ENCODE measurements at places on chromosomes 6 and 20.

DNA sequence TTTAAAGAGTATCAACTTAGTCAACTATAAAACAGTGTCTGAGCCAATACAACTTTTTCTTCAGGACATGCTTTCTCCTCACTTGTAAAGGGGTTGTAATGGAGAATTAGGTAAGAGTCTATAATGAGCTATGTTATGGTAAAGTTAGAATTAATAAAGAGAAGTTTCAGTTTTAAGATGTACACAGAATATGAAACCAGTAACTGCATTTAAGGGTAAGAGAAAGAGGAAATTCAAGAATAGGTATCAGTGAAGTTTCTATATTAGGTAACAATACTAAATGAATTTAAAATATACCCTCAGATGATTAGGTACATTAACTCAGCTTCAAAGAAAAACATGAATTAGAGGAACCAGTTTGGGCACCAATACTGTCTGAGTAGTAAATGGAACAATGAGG, 1444.3 kb upstream of the ADGRB3 start:
- DNase-seq = no peak

DNA sequence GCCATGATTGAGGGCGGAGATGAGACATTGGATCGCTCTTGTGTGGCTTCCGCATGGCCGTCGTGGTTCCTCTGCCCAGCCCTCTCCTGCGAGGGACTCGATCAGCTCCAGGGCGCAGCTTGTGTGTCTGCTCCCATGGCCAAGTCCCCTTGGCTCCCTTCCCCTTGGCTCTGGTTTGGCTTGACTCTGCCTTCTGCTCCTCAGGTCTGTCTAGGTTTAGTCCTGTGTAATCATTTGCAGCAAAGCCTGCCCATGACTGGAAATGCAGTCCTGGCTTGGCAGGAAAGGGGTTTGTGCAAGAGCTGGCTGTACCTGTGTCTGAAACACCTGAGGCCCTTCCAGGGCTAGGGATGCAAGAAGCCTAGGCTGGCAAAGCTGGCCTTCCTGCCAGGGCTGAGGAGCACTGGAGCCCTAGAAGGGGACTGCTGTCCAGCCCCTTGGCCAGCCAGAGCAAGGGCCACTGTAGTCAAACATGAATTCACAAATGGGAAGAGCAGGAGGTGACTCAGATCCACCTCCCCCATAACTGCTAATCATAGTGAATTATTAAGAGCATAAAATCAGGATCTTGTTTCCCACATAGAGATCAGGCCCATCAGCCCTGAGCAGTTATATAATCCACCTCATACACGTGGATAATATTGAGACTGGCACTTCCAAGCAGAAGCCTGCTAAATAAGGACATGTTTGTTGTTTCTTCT, 196.8 kb downstream of the FARS2 start:
- DNase-seq = no peak

- no peak for DNase-seq
Measured at GRCh38 chr6:158038291-158039177, 56.9 kb downstream of the SYNJ2 start.

DNA sequence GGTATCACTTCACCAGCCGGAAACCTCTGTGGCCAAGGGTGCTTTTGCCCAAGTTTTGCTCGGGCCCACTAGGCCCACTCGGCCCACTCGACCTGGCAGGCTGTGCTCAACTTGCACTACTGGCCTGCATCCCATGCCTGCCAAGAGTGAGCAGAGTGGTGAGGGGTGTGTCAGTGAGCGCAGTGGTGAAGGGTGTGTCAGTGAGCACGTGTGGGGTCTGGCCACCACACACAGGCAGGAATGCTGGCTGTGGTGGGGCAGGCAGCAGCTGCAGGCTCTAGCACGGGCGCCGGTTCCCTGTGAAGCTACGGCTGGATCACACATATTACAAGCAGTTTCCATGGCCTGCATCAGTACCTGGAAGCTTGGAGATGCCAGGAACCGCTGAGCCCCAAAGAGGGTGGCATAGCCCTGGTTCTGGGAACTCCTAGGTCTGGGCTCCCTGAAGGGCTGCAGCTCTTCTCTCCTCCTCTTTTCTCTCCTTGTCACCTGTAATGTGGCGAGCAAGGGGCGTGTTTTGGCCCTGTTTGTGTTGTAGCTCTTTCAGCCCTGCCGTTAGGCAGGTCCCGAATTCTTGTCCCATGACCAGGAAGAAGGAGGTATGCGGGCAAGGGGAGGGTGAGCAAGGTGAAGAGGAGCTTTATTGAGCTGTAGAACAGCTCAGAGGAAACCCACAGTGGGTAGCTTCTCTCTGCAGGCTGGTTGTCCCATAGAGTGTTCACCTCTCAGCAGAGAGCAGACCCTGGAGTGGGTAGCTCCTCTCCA, 51.0 kb upstream of the CLDN20 start:
- no peak for DNase-seq

DNA sequence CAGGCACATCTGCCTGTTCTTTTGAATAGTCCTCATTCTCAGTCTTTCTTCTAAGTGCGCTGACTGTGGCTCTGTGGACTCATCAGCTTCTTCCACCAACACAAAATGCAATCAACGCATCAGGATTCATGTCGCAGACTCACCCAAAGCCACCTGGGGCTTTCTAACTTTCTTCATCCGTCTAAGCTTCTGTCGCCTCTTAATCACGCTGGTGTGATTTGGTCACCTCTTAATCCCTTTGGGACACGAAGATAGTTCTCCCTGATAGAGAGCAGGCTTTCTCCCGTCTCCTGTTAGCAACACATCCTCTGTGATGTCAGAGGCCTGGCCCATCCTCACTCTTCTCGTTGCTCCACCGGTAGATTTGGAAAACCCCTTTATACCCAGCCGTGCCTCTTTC, 78.0 kb upstream of the FOXQ1 start:
- DNase-seq = no peak

DNA sequence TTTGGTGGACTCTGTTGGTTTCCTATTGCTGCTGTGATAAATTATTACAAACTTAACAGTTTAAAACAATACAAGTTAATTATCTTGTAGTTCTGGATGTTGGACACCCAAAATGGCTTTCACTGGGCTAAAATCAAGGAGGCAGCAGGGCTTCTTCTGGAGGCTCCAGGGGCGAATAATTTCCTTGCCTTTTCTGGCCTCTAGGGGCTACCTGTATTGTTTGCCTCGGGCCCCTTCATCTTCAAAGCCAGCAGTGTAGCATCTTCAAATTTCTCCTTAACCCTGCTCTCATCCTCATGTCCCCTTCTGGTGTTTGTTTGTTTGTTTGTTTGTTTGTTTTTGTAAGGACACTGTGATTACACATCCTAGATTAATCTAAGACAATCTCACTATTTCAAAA, 60.5 kb upstream of the ANKEF1 start:
- DNase-seq = no peak

DNA sequence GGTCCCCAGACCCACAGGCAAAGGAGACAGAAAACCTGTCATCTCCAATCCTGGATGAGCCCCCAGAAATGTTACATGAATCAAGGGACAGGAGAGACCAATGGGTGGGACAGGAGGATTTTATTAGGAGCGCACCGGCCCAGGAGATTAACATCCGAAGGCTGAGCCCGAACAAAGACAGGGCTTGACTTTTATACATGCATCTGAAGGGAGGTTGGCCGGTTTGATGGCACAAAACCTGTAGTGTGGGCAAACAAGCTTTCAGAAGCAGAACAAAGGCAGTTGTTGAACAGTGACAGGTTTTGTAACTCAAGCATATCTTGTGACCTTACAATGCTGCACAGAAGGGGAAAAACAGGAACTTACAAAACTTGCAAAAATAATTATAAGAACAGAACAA, 83.9 kb upstream of the GPR6 start:
- DNase-seq = no peak

DNA sequence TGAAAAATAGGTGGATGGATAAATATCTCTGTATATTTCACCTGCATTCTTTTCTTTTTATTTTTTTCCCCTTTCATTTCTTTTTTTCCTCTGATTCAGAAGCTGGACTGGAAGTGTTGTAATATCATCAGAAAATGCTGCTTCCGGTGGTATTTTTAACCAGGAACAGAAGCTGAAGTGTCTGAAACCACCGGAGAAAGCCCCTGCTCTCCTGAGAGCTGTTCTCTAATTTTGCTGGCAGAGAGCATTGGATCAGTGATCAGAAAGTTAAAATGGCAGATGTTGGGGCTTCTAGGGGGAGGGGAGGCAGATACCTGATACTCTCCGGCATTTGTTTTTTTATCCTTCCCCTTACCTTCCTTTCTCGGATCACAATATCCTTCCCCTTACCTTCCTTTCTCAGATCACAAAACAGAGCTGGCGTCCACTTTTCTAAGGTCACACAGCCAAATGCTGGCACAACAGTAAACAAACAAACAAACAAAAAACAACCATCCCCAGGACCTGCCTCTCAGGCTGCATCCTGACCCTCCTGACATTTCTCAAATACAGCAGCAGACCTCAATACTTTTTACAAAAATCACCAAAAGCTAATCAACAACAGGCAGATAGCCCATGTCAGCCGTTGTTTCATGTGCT, 143.2 kb upstream of the ZNF217 start:
- DNase-seq = no peak

DNA sequence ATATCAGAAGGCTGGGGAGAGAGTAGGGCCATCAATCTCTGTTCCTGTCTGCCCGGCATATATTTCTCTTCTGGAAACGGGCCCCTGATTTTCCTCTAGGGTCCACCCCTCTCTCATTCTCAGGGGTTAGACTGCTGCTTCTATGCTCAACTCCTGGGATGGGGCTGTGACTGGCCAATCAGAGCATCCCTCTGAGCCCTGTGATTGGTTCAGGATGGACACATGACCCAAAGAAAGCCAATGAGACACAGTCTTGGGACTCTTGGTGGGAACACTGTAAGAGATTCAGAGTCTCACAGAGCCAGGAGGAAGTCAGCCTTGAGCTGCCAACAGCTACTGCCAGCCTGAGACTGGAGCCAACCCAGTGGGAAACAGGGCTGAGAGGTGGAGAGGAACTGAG, 31.0 kb upstream of the KCNB1 start:
- DNase-seq = no peak

DNA sequence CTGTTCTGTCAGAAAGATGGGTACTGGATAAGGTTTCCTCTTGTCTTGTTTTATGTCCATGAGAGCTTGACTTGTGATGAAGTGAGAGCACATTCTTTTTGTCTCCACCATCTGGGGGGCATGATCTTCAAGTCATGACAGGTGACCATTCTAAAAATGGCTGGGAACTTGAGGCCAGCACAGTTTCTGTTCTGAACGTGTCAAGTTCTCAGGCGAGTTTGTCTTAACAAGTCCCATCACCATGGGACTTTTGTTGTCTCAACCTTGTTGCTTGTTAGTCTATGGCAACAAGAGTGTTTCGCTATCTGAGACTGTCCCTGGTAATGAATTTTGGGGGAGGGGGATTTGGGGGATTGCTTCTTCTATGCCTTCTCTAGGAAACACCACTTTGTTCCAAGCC, 25.6 kb upstream of the ENPP4 start:
- no peak for DNase-seq

- peak; percentile 62 for DNase-seq
Measured at GRCh38 chr6:21305893-21306332, 287.6 kb upstream of the SOX4 start.

- DNase-seq = no peak
Measured at GRCh38 chr20:47475419-47476044, 26.2 kb upstream of the NCOA3 start.

DNA sequence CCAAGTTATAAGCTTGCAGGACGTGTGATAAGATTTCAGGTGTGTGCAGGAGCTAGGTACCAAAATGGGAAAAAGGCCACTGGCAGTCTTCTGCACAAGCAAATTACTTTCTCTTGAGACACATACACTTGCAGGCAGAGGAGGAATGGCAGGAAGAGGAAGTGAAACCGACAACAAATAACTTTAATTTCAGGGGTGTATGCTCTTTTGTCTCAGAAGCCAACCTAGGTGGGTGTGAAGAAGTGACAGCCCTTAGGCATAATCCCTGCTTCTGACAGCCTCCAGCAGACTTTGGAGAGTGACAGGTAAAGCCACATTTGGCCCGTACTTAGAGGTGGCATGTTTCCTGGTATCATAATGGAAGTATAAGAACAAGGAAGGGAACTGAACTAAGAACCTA, 118.8 kb upstream of the TRAF3IP2 start:
- DNase-seq = no peak

DNA sequence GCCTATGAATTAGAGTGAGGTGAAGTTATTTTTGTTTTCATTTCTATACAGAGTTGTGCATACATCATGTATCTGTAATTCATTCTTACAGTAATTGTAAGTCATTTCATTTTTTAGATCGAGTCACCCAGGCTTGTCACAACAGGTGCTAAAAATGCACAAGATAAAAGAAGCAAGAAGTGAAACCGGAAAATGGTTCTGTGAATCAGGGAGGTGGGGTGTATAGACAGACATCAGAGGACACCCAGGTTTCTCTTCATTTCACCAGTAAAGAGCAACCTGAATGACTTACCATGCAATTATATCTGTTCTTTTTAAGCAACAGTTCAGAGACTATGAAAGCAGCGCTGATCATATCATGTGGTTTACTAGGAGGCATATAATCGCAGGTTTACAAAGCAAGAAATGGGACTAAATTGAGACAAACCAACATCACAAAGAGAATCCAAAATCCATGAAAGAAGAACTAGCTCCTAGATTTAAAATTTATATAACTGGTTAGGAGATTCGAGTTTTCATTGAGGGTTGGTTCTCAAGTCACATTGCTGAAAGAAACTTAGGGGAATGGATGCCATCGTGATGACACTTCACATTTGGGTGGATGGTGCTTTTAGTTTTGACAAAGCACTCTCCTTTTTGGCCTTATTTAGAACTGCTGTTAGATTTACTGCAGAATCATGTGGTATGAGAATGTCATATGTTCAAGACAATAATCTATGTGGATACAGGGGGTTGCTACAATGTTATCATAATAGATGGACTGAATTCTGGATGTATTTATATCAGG, 27.9 kb upstream of the TBC1D7 start:
- no peak for DNase-seq

- DNase-seq = peak; percentile 67
Measured at GRCh38 chr6:10465629-10466499, 51.0 kb upstream of the TFAP2A start.

- DNase-seq = no peak
Measured at GRCh38 chr20:31698803-31699718, 23.6 kb downstream of the BCL2L1 start.

DNA sequence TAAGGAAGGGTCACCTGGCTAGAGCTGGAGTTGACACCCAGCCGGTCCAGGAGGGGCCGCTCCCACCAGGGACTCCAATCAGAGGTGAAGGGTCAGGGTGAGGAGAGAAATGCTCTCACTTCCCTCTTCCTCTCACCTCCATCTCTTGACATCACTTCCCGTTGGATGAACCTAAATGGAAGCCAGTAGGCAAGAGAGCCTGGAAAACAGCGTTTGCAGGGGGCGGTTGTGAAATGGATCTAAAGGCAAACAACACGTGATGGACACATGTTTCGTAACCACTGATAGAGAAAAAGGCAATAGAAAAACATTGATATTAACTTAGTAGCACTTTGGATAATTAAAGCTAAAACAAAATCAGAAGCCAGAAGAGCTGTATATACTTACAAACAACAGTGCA, 105.6 kb upstream of the FOXA2 start:
- no peak for DNase-seq

- DNase-seq = no peak
Measured at GRCh38 chr6:3357678-3358077, 98.9 kb downstream of the PSMG4 start.

GRCh38 chr20:12829170-12829569, 179.6 kb upstream of the SPTLC3 start:
- no peak for DNase-seq
